GM13977 (cell line): ENCODE measurements at places on chromosomes 2 and 18.
A peak's percentile ranks its signal among the peaks of the same experiment; 100 is the strongest.

DNA sequence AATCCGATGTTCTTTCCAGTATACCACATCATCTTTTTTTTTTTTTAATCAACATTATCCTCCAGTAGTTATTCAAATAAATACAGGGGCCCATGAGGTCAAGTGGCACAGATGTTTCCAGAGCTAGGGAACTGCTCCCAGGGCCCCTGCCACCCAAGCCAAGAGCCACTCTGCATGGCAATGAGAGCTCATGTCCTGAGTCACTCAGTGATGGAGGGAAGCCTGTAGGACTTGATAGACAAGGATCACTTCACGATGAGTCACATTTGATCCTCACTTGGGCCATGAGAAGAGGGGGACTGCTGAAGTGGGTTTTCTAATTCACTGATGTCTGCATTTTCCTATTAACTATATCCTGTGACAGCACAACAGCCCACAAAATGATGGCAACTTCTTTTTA is 127.0 kb upstream of the PKDCC start:
- no peak for DNase-seq

GRCh38 chr2:222722327-222722946 is 51.0 kb downstream of the MOGAT1 start:
- DNase-seq, result peak; percentile 69

- DNase-seq, result no peak
Observed at GRCh38 chr2:180291060-180291459, 284.0 kb upstream of the CWC22 start.

DNA sequence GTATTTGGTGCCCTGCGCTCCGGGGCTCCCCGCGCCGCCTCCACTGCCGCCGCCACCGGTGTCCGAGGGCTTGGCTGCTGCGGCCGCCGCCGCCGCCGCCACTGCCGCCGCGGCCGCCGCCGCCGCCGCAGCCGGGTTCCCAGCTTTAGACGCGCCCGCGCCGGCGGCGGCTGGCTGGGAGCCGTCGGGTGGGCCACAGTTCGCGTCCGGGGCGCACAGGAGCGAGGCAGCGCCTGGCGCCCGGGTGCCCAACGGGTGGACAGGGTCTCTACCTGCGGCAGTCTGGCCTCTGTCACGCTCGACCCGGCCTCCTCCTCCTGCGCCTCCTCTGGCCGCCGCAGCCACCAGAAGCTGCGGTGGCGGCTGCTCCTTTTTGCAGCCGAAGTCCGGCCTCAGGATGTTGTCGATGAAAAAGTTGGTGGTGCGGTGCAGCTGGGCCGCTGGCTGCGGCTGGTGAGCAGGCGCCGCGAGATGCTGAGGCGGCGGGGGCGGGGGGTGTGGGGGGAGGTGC is 951 bp downstream of the EN1 start:
- peak; percentile 33 for DNase-seq

GRCh38 chr2:40606862-40607261 is 155.0 kb upstream of the SLC8A1 start:
- DNase-seq, result no peak
